Ascending aorta (tissue), 2 donors: ENCODE measurements at places on chromosomes 11 and 22.

GRCh38 chr22:20211997-20212753 is 55.9 kb downstream of the RTN4R start:
- DNase-seq: no peak
- H3K4me3 ChIP-seq: no peak overlapping the region
- H3K4me1 ChIP-seq: peaks cover 10% of the 10 kb centered on the region
- no peaks in the 10 kb centered on the region for H3K36me3 ChIP-seq
- no peaks in the 10 kb centered on the region for H3K27me3 ChIP-seq

GRCh38 chr11:130449310-130449990 is 1.0 kb downstream of the ADAMTS15 start:
- H3K27ac ChIP-seq: peak overlapping the region; percentile 76
- no peaks in the 10 kb centered on the region for H3K27me3 ChIP-seq
- no peaks in the 10 kb centered on the region for H3K36me3 ChIP-seq
- DNase-seq: no peak
- peak overlapping the region; percentile 57 for H3K4me3 ChIP-seq
- H3K4me1 ChIP-seq: peaks cover 24% of the 10 kb centered on the region

GRCh38 chr11:65849771-65850216 is 8.2 kb downstream of the CFL1 start:
- H3K27ac ChIP-seq: no peak overlapping the region
- no peak overlapping the region for H3K4me3 ChIP-seq
- DNase-seq: peak; percentile 57
- H3K27me3 ChIP-seq: no peaks in the 10 kb centered on the region
- peaks cover 37% of the 10 kb centered on the region for H3K36me3 ChIP-seq

DNA sequence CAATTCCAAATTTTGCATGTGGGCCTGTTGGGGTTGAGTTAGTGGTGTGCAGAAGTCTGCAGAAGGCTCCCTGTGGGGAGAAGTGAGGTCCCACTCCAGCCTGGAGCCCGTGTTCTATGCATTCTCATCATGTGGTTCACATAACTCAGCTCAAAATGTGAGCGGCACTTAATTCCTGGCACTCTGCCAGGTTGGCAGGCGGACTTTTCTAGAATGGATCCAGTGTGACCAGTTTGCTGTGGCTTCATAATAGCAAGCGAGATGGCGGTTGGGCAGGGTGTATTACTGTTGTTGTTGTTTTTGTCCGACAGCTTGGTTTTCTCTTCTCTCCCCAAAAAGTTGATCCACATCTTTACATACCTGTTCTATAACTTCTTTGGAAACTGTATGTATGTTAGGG is 146.8 kb upstream of the TTC12 start:
- H3K36me3 ChIP-seq: no peaks in the 10 kb centered on the region
- no peak overlapping the region for H3K4me3 ChIP-seq
- no peak for DNase-seq
- peaks cover 6% of the 10 kb centered on the region for H3K4me1 ChIP-seq
- no peaks in the 10 kb centered on the region for H3K27me3 ChIP-seq
